ENCODE measurements at places on chromosomes 6 and 20.

GRCh38 chr6:148700047-148700715 lies 46.6 kb upstream of the UST start:
- DNase-seq, result no peak

DNA sequence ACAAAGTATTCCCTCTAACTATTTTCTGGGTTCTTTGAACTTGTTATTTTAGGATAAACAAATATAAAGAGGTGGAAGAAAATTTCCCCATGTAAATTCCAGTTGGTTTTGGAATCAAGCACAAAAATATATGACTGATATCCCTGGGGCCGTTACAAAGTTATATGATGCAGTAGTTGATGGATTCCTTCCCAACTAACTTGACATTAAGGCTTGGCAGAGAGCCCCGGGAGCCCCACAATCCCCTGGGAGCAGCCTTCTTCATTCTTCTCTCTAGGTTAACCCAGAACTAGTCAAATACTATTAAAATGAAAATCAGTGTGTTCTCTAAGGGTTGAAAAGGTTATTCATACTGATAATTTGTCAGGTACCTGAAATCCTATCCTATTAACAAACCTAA lies 508.9 kb upstream of the SOX4 start:
- peak; percentile 18 for DNase-seq

GRCh38 chr6:156978948-156979347 lies 201.8 kb downstream of the ARID1B start:
- DNase-seq, result no peak

GRCh38 chr6:36688739-36689075 lies 8.9 kb upstream of the RAB44 start:
- DNase-seq, result no peak

DNA sequence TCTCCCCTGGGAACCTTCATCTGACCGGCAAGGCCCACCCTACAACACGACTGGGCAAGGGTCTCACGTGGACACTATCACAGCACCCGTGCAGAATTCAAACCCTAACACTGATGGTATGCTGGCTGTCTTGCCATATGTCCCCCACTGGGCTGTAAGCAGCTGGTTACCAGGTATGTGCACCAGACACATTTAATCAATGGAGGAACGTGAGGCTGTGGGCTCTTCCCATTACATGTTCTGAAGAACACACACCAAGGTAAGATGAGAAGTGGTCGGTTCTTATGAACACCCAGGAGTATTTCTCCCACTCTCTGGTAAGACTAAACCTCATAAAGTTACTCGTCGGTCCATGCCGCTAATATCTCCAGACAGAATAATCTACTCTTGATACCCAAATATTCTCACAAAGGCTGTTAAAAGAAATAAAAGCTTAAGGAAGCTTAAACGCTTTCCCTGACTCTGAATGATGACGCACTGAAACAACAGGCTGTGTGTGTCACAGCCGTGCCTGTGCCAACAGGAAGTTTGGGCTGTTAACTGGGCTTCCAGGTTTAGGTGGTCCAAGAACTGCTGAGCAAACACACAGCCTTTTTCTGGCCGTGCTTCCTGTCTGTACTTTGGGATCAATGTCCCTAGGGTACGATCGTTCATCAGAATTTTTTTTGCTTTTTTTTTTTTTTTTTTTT lies 75.3 kb downstream of the SLC23A2 start:
- DNase-seq, result peak; percentile 86

DNA sequence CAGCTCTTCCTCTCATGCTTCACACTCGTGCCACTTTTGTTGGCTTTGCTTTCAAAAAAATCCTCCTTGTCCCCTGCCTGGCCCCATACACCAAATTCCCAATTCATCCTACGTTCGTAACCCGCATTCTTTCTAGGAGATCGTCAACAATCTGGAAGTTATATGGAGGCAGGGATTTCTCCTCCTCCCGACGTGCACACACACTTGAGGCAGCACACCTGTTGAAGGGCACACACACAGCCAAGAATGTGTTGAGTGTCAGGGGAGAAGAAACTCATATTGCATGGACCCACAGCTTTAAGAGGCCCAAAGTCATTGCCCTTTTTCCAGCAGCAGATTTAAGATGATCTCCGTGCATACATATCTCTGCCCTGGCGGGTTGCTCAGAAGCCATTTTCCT lies 28.9 kb downstream of the THBS2 start:
- DNase-seq, result no peak

GRCh38 chr20:32626859-32627636 lies 41.9 kb upstream of the NOL4L start:
- DNase-seq, result no peak

DNA sequence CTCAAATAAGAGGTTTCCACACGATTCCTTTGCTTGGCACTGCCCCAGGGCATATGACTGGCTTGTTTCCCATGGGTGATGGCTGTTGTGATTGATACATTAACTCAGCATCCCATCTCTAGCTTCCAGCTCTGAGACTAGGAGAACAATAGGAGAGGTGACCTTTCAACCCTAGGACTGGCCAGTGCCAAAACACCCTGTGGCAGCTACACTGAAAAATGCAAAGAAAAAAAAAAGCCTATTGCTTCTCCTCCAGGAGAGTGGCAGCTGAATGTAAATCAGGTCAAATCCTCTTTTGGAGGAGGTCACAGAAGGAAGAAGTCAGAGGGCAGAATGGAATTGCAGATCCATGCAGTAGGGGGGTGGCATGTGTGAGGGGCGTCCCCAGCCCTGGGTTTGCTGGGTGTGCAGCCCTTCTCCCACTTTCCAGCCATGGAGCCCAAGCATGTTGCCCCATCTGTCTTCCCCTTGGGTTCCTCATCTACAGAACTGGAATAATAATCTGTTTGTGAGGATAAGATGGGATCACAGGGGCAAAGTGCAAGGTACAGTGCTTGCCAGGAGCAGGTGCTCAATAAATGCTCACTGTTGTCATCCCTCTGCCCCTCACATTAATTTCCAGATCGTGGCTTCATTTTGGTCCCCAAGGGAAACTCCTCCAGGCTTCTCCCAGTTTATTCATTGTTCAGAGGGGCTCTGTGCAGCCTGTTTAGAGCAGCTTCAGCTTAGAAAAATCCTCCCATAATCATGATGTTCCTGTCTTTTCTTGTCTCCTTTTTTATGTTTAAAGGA lies 245.0 kb upstream of the RIN2 start:
- DNase-seq, result peak; percentile 19

- DNase-seq, result no peak
Measured at GRCh38 chr6:43746613-43747102, 23.4 kb upstream of the VEGFA start.

- DNase-seq, result no peak
Measured at GRCh38 chr6:98484696-98485095, 349.7 kb upstream of the POU3F2 start.

- DNase-seq, result no peak
Measured at GRCh38 chr6:70821751-70822150, 135.1 kb downstream of the B3GAT2 start.

- no peak for DNase-seq
Measured at GRCh38 chr6:153959276-153959675, 79.8 kb upstream of the OPRM1 start.

GRCh38 chr20:59613861-59614260 lies 9.5 kb downstream of the PHACTR3 start:
- DNase-seq, result no peak

DNA sequence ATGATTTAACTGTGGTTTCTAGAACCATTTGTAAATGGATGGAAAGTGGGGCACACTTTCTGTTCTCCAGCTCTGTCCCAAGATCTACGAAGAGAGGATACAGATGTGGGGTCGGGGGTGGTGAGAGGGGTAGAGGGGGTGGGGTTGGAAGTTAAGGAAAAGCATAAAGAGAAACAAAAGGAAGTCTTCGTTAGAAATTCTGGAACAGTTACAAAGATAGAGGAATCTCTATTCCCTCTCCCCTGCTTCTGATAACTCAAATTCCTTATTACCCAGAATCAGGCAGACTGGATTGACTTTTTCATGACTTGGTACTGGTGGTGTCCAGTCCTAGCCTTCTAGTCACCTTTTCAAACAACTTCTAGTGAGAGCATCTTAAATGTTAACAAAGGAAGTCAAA lies 4.9 kb downstream of the GCM1 start:
- no peak for DNase-seq

DNA sequence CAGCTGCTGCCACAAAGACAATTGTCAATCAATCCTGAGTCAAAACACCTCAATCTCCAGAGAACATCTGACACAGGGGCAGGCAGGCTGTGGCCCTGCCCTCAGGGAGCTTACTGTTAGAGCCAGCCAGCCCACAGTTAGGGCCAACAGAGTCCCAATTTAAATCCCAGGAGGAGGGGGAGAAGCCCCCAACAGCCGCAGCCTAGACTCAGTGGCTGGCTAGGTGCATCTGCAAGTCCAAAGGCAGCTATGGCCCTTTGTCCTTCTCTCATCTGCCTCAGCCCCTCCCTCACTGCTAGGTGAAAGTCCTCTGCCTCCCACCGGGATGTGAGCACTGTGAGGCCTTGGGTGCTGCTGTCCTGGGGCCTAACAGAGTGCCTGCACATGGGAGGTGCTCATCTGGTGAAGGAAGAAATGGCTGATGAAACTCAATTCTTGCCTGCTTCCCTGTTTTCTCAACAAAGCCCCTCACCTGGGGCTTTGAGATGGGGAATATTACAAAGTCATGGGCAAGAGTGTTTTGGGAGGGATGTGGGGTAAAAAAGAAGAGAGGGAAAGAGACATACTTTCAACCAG lies 33.7 kb upstream of the VEGFA start:
- no peak for DNase-seq

- no peak for DNase-seq
Measured at GRCh38 chr20:35709259-35709658, 10.1 kb downstream of the ROMO1 start.

- DNase-seq, result no peak
Measured at GRCh38 chr20:52179331-52180179, 12.0 kb downstream of the ZFP64 start.

- DNase-seq, result peak; percentile 75
Measured at GRCh38 chr6:28953039-28953584, 29.3 kb upstream of the TRIM27 start.

DNA sequence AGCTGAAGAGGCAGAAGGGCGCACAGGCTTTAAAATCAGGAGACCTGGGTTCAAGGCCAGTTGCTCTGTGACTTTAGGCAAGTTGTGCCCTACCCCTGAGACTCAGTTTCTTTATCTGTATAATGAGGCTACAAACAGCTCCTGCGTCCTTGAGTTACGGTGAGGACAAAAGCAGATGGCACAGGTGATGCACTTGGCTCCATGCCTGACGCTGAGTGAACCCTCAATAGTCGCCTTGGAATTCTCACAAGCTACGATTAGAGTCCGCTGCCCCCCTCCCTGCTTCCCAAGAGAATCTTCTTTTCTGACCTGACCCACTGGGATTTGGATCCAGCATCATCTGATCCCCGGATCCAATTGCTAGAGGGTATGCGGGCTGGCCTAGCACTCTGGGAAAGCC lies 6.4 kb downstream of the KCNG1 start:
- no peak for DNase-seq

GRCh38 chr6:90611543-90612312 lies 24.9 kb upstream of the MAP3K7 start:
- no peak for DNase-seq

- DNase-seq, result no peak
Measured at GRCh38 chr6:3454273-3455010, 2.4 kb downstream of the SLC22A23 start.

DNA sequence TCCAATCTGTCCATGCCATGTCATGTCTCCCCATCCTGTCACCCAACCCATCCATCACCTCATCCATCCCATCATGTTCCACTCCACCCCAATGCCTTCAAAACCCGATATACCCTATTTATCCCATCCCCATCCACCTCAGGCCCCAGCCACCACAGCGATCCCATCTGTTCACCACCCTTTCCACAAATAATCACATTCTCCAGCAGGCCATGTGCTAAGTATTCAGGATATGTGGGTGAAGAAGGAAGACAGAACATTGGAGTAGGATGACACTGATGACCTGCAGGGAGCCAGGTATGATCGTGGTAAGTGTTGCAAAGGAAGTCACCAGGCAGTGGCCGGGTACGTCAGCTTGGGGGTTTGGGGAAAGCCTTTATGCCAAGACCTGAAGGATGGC lies 48.8 kb downstream of the NPEPL1 start:
- DNase-seq, result no peak

GRCh38 chr6:159800141-159800865 lies at the start of gene PNLDC1:
Gene PNLDC1, plus strand, starts transcription at chr6:159800276. Its CDS starts 32 bp downstream, at chr6:159800308.
- no peak for DNase-seq

GRCh38 chr6:37146735-37147157 lies 23.2 kb upstream of the PIM1 start:
- DNase-seq, result no peak

GRCh38 chr20:38607351-38607750 lies 5.7 kb downstream of the ARHGAP40 start:
- DNase-seq, result no peak

GRCh38 chr6:5246141-5247097 lies 14.3 kb downstream of the LYRM4 start:
- DNase-seq, result peak; percentile 11

GRCh38 chr6:9532621-9533557 lies 882.0 kb downstream of the TFAP2A start:
- peak; percentile 90 for DNase-seq

DNA sequence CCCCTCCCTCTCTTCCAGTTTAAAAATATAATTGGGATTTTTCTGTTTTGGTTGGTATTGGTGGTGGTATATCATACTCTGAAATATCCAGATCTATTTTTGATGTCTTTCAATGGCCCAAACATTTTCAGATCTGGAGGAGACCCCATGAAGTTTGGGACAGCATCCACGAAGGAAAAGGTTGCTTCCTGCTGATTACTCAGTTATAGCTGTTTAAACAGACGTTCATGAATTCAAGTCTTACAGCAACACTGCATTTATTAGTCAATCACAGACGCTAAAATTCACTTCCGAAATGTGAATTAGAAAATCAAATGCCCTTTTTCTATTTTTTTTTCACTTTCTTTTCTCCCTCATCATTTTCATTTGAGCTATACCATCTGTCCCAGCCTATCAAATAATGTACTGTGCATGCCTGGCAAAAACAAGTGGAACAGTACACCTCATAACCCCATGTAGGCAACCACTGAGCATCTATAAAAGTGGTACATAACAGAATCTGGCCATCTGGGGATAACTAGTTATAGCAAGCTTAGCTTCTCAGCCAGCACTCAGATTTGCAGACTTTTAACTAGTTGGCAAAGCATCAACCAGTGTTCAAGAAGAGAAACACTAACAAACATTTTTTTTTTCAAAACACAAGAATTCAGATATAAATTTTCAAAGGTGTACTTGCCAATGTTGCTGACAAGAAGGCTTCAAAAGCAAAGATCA lies 124.5 kb downstream of the HIVEP2 start:
- DNase-seq, result no peak

DNA sequence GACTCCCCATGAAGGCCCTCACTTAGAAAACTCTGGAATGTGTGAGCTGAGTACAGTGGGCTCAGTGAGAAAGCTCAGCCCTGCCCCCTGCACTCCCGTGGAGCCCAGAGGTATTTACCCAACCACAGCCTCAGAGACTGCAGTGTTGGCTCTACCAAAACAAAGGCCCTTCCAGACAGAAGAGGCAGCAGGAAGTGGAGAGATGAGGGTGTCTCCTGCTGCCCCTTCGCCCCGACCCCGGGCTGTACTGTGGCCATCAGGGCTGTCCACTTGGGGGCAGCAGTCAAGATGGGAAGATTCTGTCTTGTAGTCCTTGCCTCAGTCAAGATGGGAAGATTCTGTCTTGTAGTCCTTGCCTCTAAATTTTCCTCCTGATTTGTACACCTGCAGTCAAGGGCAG lies 341.3 kb downstream of the TAF4 start:
- peak; percentile 19 for DNase-seq
